A549 treated with CpdA at 1 μM for 4 hours (cell line): ENCODE measurements at places on chromosomes 5 and 9. TPM values are rescaled to one million over a fixed set of nuclear protein-coding genes. Genes with fewer than 3 reads are reported as not detected.

HTR4 gene
- not detected in 5 replicates for total RNA-seq

GABRP gene
- total RNA-seq, result not detected in 5 replicates

LCN12 gene
- total RNA-seq, result 0.51 to 2.0 TPM (median 1.1 TPM) in 5 replicates

ADRA1B gene
- 7.5 to 10.2 TPM (median 9.9 TPM) in 5 replicates for total RNA-seq

APBA1 gene
- 0.10 to 0.43 TPM (median 0.33 TPM) in 5 replicates for total RNA-seq

HMGCS1 gene
- 47.8 to 59.0 TPM (median 55.7 TPM) in 5 replicates for total RNA-seq

EDIL3 gene
- total RNA-seq, result 0.15 to 0.31 TPM (median 0.18 TPM) in 5 replicates

CCL27 gene
- 0.23 to 0.66 TPM (median 0.32 TPM) in 3 of 5 replicates, not detected in the others for total RNA-seq

CATSPER3 gene
- total RNA-seq, result 0.21 to 0.59 TPM (median 0.41 TPM) in 5 replicates

PAEP gene
- total RNA-seq, result 0.14 to 0.27 TPM (median 0.21 TPM) in 3 of 5 replicates, not detected in the others

AK8 gene
- 0.84 to 1.4 TPM (median 1.2 TPM) in 5 replicates for total RNA-seq

RPL7A gene
- 3,321 to 3,607 TPM (median 3,503 TPM) in 5 replicates for total RNA-seq

GRXCR2 gene
- not detected in 5 replicates for total RNA-seq

PDE6A gene
- 0.08 to 0.26 TPM (median 0.12 TPM) in 5 replicates for total RNA-seq

OR1J1 gene
- not detected in 5 replicates for total RNA-seq

AQP7 gene
- total RNA-seq, result 0.19 to 0.49 TPM (median 0.24 TPM) in 5 replicates

RFX3 gene
- 1.1 to 2.3 TPM (median 1.9 TPM) in 5 replicates for total RNA-seq

F12 gene
- 13.4 to 26.6 TPM (median 21.8 TPM) in 5 replicates for total RNA-seq

DOCK8 gene
- 0.27 to 0.52 TPM (median 0.36 TPM) in 5 replicates for total RNA-seq

NMUR2 gene
- total RNA-seq, result 0.03 to 0.06 TPM (median 0.06 TPM) in 3 of 5 replicates, not detected in the others

SOX30 gene
- 0.05 to 0.07 TPM in 2 of 5 replicates, not detected in the others for total RNA-seq

SPINK7 gene
- not detected in 5 replicates for total RNA-seq

PCDHB16 gene
- 0.05 to 0.10 TPM (median 0.08 TPM) in 4 of 5 replicates, not detected in the other for total RNA-seq

AQP3 gene
- total RNA-seq, result 9.5 to 17.4 TPM (median 13.3 TPM) in 5 replicates

LOX gene
- 0.71 to 1.6 TPM (median 1.4 TPM) in 5 replicates for total RNA-seq

BNIP1 gene
- 15.0 to 18.7 TPM (median 16.8 TPM) in 5 replicates for total RNA-seq

RELL2 gene
- 4.3 to 5.2 TPM (median 4.6 TPM) in 5 replicates for total RNA-seq

SLC36A2 gene
- total RNA-seq, result not detected in 5 replicates

AUH gene
- total RNA-seq, result 9.4 to 12.5 TPM (median 11.4 TPM) in 5 replicates

SPRY4 gene
- 5.6 to 7.1 TPM (median 6.6 TPM) in 5 replicates for total RNA-seq

C8G gene
- total RNA-seq, result 0.54 to 1.9 TPM (median 1.2 TPM) in 5 replicates

SEMA5A gene
- not detected in 5 replicates for total RNA-seq

IL3 gene
- not detected in 5 replicates for total RNA-seq

SHC3 gene
- total RNA-seq, result 0.41 to 0.80 TPM (median 0.50 TPM) in 5 replicates

CAMK2A gene
- 0.87 to 1.4 TPM (median 1.1 TPM) in 5 replicates for total RNA-seq

CLIC3 gene
- total RNA-seq, result 1.7 to 4.0 TPM (median 3.5 TPM) in 5 replicates

GRM6 gene
- total RNA-seq, result not detected in 5 replicates

DDX4 gene
- total RNA-seq, result 0.02 TPM in 1 of 5 replicates, not detected in the others

WDR5 gene
- total RNA-seq, result 57.6 to 63.7 TPM (median 62.3 TPM) in 5 replicates

MAST4 gene
- 1.2 to 1.7 TPM (median 1.5 TPM) in 5 replicates for total RNA-seq
